Esophagus squamous epithelium (tissue), 5 donors: ENCODE measurements at places on chromosomes 5 and 9. TPM values are rescaled to one million over a fixed set of nuclear protein-coding genes. Genes with fewer than 3 reads are reported as not detected.

The PIP5K1B gene
- 0.38 TPM for total RNA-seq

The INSL4 gene
- total RNA-seq = not detected

The F2R gene
- 13.0 TPM for total RNA-seq

The ALDH1A1 gene
- 39.1 TPM for total RNA-seq

The PRDM9 gene
- total RNA-seq = not detected

DNA sequence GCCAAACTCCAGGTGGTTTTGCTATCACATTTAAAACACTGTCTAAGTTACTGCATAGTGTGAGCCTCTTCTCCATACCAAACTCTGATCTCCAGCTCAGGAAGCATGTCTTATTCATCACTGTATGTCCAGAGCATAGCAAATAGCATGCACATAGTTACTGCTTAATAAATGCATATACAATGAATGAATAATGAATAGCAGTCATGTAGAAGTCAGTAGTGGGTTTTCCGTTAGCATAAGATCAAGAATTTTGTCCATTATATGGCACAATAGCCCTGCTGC is 329.4 kb downstream of the ARRDC3 start:
- no peak for DNase-seq
- H3K4me3 ChIP-seq = no peak overlapping the region
- H3K27me3 ChIP-seq = no peaks in the 10 kb centered on the region
- H3K36me3 ChIP-seq = no peaks in the 10 kb centered on the region

DNA sequence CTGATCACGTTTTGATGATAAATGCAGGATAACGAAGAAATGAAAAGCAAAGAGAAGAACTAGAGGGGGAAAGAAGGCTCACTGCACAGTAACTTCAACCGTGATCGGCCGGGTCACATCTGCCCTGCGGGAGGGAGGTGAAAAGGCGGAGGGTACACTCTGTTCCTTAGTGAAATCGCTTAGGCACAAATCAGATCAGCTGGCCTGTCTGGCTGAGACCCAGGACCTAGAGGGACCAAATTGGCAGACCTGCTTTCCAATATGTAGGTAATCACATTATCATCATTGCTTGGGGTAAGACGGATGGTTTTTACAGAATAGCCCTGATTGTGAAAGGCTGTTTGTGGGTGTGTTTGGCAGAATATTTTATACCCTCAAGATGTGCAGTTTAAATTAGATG is 82.2 kb downstream of the SLC28A3 start:
- no peak overlapping the region for H3K4me3 ChIP-seq
- DNase-seq = no peak
- H3K36me3 ChIP-seq = no peaks in the 10 kb centered on the region

DNA sequence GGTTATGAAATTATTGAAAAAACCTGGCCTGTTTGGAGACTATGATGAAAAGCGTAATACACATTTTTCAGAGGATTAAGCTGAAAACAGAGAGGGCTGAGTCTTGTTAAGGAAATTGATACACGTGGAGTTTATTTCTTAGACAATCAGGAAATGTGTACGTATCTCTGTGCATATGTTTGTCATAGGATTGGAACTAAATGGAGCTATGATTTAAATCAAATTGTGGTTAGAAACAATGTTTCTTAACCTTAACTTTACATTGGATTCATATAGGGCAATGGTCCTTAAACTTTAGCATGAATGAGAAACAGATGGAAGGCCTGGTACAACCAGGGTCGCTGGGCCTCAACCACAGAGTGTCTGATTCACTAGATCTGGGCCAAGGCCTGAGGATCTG is 451.6 kb downstream of the CDH18 start:
- no peak overlapping the region for H3K27ac ChIP-seq
- H3K27me3 ChIP-seq = no peaks in the 10 kb centered on the region
- no peaks in the 10 kb centered on the region for H3K4me1 ChIP-seq
- DNase-seq = no peak
- no peaks in the 10 kb centered on the region for H3K36me3 ChIP-seq
- no peak overlapping the region for H3K4me3 ChIP-seq

- no peaks in the 10 kb centered on the region for H3K36me3 ChIP-seq
- H3K27me3 ChIP-seq = no peaks in the 10 kb centered on the region
- H3K27ac ChIP-seq = no peak overlapping the region
- DNase-seq = no peak
- no peak overlapping the region for H3K4me3 ChIP-seq
Measured at GRCh38 chr5:120405923-120406322, 58.2 kb upstream of the PRR16 start.

DNA sequence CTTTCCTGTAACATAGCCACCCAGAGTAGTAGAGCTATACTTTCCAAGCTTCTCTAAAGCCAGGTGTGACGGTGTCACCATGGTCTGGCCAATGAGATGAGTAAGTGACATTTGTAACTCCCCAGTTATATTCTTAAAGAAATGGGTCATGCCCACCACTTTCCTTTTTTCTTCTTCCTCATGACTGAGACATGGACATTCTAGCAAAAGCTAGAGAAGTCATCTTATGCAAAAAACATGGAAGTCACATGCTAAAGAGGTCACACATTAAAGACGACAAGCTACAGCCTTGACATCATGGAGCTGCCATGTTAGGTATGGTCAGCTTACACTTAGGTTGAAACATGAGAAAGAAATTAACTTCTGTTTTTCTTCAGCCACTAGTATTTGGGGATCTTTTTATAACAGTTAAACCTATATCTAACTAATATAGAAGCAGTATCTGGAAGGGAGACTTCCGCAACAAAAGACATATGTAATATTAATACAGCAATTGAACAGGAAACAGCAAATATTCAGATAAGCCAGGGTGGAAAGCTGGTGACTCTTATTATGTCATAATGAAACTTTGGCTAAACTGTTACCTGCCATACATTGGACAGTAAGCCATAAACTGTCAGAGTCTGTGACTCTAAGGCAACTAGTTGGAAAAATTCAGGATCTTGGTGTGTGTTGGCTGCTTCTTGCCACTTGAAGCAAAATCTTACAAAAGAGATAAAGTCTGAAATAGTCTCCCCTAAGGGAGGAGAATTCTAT is 54.7 kb upstream of the SNX2 start:
- H3K4me3 ChIP-seq = no peak overlapping the region
- H3K27ac ChIP-seq = no peak overlapping the region
- peaks cover 14% of the 10 kb centered on the region for H3K4me1 ChIP-seq
- H3K36me3 ChIP-seq = no peaks in the 10 kb centered on the region
- no peaks in the 10 kb centered on the region for H3K27me3 ChIP-seq

DNA sequence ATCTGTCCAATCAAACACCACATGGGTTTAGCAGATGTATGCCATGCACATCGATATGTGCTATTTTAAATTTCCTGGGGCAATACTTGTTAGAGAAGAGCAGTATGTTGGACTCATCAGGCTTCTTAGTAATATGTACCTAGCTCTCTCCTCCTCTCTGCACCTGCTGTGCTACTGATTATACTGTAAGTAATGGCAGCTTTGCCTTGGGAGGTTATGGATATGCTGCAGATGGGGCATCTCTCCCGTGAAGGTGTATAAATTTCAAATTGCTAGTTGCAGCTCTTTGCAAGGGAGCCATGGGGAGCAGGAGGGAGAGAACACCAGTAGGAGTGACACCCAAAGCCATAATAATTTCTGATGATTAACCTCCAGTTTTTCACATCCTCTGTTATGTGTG is 101.5 kb downstream of the SPATA31D1 start:
- H3K4me1 ChIP-seq = no peaks in the 10 kb centered on the region
- no peak overlapping the region for H3K27ac ChIP-seq
- H3K4me3 ChIP-seq = no peak overlapping the region
- no peaks in the 10 kb centered on the region for H3K27me3 ChIP-seq
- H3K36me3 ChIP-seq = no peaks in the 10 kb centered on the region

GRCh38 chr5:31407921-31408693 is 123.8 kb downstream of the DROSHA start:
- DNase-seq = no peak
- H3K4me3 ChIP-seq = no peak overlapping the region
- peaks cover 9% of the 10 kb centered on the region for H3K4me1 ChIP-seq
- no peak overlapping the region for H3K27ac ChIP-seq
- no peaks in the 10 kb centered on the region for H3K27me3 ChIP-seq
- H3K36me3 ChIP-seq = peaks cover 3% of the 10 kb centered on the region

GRCh38 chr9:34089311-34089710 is 37.2 kb downstream of the DCAF12 start:
- peaks cover 53% of the 10 kb centered on the region for H3K36me3 ChIP-seq
- no peak overlapping the region for H3K27ac ChIP-seq
- H3K4me1 ChIP-seq = peaks cover 21% of the 10 kb centered on the region
- no peak for DNase-seq
- H3K4me3 ChIP-seq = no peak overlapping the region

DNA sequence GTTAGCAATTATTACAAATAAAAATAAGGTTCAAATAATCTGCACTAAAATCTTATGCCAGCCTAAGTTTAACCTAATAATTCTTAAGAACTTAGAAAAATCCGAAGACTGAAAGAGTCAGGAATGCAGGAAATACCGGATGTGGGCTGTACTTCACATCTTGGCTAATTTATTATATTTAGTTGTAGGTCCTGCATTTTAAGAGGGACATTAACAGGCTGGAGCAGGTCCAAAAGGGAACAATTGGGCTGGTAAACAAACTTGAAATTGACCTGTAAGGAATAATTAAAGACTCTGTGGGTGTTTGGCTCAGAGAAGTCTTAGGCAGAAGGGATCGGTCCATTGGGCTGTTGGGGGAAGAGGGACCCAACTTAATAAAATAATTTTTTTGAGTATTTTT is 18.4 kb downstream of the GLRA1 start:
- no peak overlapping the region for H3K27ac ChIP-seq
- H3K27me3 ChIP-seq = no peaks in the 10 kb centered on the region

DNA sequence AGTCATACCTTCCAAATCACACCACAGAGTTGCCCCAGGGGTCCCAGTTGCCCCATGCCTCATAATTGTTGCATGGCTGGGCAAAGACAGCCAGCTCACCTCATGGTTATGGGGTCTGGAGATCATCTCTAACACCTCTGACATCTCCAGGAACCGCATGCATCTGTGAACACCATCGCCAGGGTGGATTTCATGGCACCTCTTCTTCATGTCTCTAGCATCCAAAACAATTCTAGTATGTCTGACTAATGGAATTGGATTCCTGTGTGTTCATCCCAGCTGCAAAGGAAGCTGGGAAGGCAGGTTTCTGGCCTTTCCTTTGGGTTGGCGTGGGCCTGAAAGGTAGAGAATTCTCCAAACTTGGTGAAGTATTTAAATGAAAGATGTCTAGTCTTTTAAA is 122.3 kb upstream of the ABCA1 start:
- no peak overlapping the region for H3K4me3 ChIP-seq
- H3K36me3 ChIP-seq = no peaks in the 10 kb centered on the region
- H3K27me3 ChIP-seq = no peaks in the 10 kb centered on the region
- H3K4me1 ChIP-seq = no peaks in the 10 kb centered on the region

DNA sequence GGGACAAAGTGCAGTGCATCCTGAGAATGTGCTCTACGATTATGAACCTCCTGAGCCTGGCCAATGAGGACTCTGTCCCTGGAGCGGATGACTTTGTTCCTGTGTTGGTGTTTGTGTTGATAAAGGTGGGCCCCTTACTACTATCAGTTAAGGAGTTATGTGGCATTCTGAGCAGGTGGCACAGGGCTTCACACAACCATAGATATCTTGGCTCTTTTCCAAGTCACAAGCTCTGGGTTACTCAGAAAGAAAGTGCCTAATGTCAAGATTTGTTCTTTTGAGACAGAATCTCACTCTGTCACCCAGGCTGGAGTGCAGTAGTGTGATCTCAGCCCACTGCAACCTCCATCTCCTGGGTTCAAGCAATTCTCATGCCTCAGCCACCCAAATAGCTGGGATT is 99.0 kb downstream of the GAPVD1 start:
- H3K27ac ChIP-seq = no peak overlapping the region
- no peak overlapping the region for H3K4me3 ChIP-seq
- H3K4me1 ChIP-seq = no peaks in the 10 kb centered on the region
- no peaks in the 10 kb centered on the region for H3K27me3 ChIP-seq

DNA sequence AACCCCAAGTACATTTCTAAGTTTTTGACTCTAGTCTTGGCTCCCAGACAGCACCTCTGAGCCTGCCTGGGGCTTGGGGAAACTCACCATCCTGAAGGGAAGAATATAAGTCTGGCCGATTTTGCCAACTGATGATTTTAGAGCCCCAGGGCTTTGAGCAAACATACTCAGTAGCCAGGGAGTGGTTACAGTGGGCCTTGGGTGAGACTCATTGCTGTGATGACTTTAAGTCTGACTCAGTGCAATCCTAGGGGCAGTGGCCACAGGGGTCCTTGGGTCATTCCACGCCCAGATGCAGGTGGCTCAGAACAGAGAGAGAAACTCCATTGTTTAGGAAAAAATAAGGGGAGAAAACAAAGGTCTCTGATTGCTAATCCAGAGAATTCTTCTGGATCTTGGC is 312.0 kb upstream of the EDIL3 start:
- H3K27me3 ChIP-seq = no peaks in the 10 kb centered on the region
- DNase-seq = no peak
- H3K27ac ChIP-seq = no peak overlapping the region
- H3K36me3 ChIP-seq = no peaks in the 10 kb centered on the region
- no peak overlapping the region for H3K4me3 ChIP-seq

- H3K4me1 ChIP-seq = peaks cover 26% of the 10 kb centered on the region
- no peak overlapping the region for H3K27ac ChIP-seq
- no peak for DNase-seq
Measured at GRCh38 chr5:56360816-56361215, 127.7 kb upstream of the ANKRD55 start.

- no peak for DNase-seq
- H3K27ac ChIP-seq = no peak overlapping the region
- no peaks in the 10 kb centered on the region for H3K27me3 ChIP-seq
- H3K4me3 ChIP-seq = no peak overlapping the region
- H3K36me3 ChIP-seq = no peaks in the 10 kb centered on the region
Measured at GRCh38 chr5:163706053-163706771, 200.8 kb downstream of the MAT2B start.

DNA sequence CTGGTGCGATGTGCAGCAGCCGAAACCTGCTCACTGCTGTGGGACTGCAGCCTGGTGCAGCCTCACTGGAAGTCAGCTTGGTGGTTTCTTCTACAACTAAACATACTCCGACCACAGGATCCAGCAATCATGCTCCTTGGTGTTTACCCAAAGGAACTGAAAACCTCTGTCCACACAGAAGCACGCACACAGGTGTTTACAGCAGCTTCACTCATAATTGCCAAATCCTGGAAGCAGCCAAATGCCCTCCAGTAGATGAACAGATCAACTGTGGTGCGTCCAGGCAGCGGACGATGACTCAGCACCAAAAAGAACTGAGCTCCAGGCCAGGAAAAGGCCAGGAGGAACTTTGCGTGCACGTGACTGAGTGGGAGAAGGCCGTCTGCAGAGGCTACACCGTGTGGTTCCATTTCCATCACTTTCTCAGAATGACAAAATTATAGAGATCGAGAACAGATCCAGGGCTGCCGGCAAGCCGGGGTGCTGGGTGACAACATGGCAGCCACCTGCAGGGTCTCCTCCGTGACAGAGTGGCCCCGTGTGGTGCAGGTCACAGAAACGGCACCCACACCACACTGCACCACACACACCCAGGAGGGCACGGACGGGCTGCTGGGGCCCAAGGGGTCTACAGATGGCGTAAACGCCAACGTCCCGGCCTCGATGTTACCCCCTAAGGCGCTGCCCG is 23.1 kb upstream of the NSMF start:
- peaks cover 3% of the 10 kb centered on the region for H3K4me1 ChIP-seq
- DNase-seq = no peak
- no peak overlapping the region for H3K27ac ChIP-seq
- no peaks in the 10 kb centered on the region for H3K36me3 ChIP-seq
- H3K4me3 ChIP-seq = no peak overlapping the region

GRCh38 chr5:179858241-179858585 is 404 bp downstream of the MRNIP start:
- H3K27me3 ChIP-seq = no peaks in the 10 kb centered on the region
- peaks cover 3% of the 10 kb centered on the region for H3K4me1 ChIP-seq
- no peak for DNase-seq
- peak overlapping the region; percentile 88 for H3K27ac ChIP-seq
- H3K4me3 ChIP-seq = peak overlapping the region; percentile 97

- DNase-seq = no peak
- no peak overlapping the region for H3K27ac ChIP-seq
- no peak overlapping the region for H3K4me3 ChIP-seq
- H3K36me3 ChIP-seq = no peaks in the 10 kb centered on the region
Measured at GRCh38 chr5:81554647-81555046, 160.7 kb upstream of the ACOT12 start.
